ENCODE measurements at places on chromosomes 13 and 19. TPM values are rescaled to one million over a fixed set of nuclear protein-coding genes. Genes with fewer than 3 reads are reported as not detected.

The RNF113B gene
- total RNA-seq, result not detected

The ZNF302 gene
- 37.0 TPM for total RNA-seq

The ATP8A2 gene
- total RNA-seq, result 3.4 TPM

The ARHGAP45 gene
- total RNA-seq, result 1.7 TPM

The SIAH3 gene
- 0.42 TPM for total RNA-seq

DNA sequence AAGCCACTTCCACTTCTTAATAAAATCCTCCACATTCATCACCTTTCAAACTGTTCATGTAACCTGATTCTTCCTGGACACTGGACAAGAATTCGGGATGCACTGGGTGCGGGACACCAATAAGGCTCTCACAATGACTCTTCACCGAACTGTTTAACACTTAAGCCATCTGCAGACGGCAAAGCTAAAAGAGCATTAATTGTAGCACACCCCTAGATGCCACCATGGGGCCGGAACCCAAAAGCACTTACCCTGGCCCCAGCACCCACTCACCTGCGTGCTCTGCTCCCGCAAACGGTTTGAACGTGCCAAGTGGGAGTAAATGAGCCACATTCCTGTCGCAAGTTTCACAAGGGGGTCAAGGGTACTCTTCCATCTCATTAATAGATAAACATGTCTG, 254.3 kb upstream of the PRR20A start:
- no peaks in the 10 kb centered on the region for H3K36me3 ChIP-seq
- no peaks in the 10 kb centered on the region for H3K4me1 ChIP-seq
- H3K4me3 ChIP-seq, result no peak overlapping the region
- DNase-seq, result no peak
- no peaks in the 10 kb centered on the region for H3K27me3 ChIP-seq

DNA sequence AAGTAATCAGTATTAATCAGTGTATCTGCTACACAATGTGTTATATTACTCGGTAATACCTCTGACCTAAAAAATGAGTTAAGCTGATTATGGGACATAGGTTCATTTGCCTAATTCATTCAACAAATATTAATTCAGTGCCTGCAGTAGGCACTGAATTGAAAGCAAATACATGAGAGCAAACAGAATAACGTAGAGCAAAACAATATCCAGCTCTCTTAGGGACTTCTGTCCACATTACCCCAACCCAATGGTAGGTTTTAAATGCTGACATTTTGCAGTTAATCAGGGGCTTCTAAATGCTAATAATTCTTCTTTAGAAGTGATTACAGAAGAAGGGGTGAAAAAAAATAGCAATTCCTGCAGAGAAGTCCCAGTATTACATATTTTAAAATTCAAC, 4.9 kb downstream of the RCBTB2 start:
- no peak overlapping the region for H3K4me3 ChIP-seq
- no peaks in the 10 kb centered on the region for H3K27me3 ChIP-seq
- peaks cover 21% of the 10 kb centered on the region for H3K4me1 ChIP-seq
- no peaks in the 10 kb centered on the region for H3K36me3 ChIP-seq

- no peaks in the 10 kb centered on the region for H3K36me3 ChIP-seq
- H3K4me3 ChIP-seq, result no peak overlapping the region
- H3K27ac ChIP-seq, result no peak overlapping the region
- no peak for DNase-seq
These were observed 78.2 kb downstream of the C13orf42 start for GRCh38 chr13:51032831-51033230.

DNA sequence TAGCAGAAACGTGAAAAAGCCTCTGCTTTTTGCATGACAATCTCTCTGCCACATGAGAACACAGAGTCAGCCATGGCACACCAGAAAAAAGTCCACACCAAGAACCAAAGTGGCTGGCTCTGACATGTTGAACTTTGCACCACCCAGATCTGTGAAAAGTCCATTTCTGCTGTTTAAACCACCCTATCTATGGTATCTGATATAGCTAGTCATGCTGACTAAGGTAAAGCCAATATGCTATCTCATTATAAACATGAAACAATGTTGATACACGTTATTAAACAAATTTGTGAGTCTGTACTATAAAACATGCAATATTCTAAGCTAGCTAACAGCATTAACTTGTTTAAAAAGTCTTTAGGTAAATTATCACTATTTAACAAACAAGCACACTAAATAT, 21.0 kb upstream of the ZNF432 start:
- H3K4me3 ChIP-seq, result no peak overlapping the region
- H3K27me3 ChIP-seq, result no peaks in the 10 kb centered on the region
- no peak overlapping the region for H3K27ac ChIP-seq
- DNase-seq, result no peak
- peaks cover 77% of the 10 kb centered on the region for H3K36me3 ChIP-seq

DNA sequence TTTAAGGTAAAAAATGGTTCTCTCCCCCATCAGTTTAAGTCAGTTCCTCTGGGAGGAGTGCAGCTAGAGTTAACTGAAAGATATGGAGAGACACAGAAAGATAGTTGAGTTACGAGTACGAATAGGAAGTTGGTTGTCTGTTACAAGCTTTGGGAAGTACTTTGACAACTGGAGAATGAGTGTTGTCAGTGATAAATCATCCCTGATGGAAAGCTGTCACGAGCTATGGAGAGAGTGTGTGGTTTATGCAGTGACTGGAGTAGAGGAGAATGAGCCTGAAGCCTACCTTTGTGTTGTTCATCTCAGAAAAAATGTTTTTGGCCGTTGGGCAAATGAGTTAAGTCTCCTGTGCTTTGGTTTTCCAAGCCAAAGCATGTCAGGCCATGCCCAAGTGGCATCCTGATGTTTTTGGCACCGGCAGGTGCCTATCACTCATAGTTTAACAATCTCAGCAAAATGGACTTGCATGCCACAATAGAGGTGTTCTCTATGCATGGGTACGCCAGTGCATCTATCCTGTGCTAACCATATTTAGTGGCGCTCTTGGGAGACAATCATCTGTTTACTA, 350.2 kb downstream of the IRS2 start:
- H3K4me1 ChIP-seq, result peaks cover 15% of the 10 kb centered on the region
- DNase-seq, result no peak
- no peak overlapping the region for H3K27ac ChIP-seq
- H3K4me3 ChIP-seq, result no peak overlapping the region
- no peaks in the 10 kb centered on the region for H3K27me3 ChIP-seq

DNA sequence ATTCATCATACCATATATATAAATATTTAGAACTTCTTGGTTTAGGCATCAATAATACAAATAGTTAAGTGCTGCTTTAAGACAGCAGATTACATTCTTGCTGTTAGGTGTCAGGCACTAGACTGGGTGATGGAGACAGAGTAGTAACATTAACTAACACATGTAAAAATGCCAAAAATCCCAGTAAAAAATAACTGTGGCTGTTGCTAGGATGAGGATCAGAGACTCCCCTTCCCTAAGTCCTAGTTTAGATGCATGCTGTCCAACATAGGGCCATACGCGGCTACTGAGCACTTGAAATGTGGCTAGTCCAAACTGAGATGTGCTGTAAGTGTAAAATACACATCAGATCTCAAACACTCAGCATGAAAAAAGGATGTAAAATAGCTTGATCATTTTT, 94.7 kb downstream of the CDADC1 start:
- no peak overlapping the region for H3K27ac ChIP-seq
- H3K4me1 ChIP-seq, result peaks cover under 1% of the 10 kb centered on the region
- no peaks in the 10 kb centered on the region for H3K27me3 ChIP-seq
- H3K4me3 ChIP-seq, result no peak overlapping the region

DNA sequence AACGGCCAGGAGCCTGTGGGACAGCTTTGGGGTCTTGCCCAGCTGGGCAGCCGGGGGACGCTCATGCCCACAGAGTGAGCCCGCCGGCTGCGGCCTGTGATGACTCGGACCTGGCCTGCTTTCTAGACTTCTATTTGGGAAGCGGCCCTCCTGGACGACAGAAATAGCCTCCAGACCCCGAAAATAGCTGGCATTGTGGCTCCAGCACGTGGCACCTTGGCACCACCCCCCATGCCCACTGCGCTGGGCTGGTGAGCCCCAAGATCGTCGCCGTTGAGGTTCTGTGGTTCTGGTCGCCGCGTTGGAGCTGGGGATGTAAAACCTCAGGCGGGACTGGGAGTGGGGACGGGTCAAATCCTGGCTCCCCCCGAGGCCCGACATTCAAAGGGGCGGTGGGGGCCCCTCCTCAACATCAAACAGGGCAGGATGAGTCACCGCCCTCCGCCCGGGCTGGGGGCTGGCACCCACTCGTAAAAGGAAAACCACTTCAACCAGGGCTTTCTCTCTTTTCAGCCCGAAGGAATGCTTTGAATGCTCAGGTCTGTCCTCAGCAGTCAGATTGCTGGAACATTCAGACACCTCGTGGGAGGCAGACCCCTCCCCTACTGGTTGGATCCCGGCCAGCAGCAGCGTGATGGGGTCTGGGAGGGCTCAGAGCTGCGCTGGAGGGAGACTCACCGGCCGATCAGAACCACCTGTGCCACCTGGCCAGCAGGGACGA, 42.1 kb downstream of the GADD45B start:
- DNase-seq, result no peak
- peaks cover 7% of the 10 kb centered on the region for H3K4me1 ChIP-seq
- no peak overlapping the region for H3K4me3 ChIP-seq
- no peaks in the 10 kb centered on the region for H3K27me3 ChIP-seq
- no peak overlapping the region for H3K27ac ChIP-seq
- peaks cover 2% of the 10 kb centered on the region for H3K36me3 ChIP-seq

GRCh38 chr13:112875627-112876026, 93.4 kb upstream of the MCF2L start:
- peaks cover 7% of the 10 kb centered on the region for H3K4me1 ChIP-seq
- DNase-seq, result no peak
- no peaks in the 10 kb centered on the region for H3K27me3 ChIP-seq
- peaks cover 4% of the 10 kb centered on the region for H3K36me3 ChIP-seq

DNA sequence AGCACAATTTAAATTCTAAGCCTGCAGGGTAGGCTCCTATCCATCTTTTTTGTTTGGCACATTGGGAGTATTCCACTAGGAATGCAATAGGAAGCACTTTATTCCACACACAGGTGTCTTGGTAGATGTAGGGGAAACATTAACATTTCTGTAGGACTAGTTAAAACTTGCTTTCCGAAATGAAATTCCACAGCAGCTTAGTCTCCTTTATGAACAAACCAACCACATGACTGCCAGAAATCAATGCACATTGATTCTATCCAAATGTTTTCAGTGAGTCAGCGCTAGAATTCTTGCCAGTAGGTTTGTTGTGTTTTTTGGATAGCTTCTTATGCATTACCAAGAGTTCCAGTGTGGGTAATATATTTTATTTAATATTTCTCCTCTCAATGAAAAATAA, 207.9 kb upstream of the CSNK1A1L start:
- no peaks in the 10 kb centered on the region for H3K4me1 ChIP-seq
- DNase-seq, result no peak
- peaks cover 6% of the 10 kb centered on the region for H3K36me3 ChIP-seq

DNA sequence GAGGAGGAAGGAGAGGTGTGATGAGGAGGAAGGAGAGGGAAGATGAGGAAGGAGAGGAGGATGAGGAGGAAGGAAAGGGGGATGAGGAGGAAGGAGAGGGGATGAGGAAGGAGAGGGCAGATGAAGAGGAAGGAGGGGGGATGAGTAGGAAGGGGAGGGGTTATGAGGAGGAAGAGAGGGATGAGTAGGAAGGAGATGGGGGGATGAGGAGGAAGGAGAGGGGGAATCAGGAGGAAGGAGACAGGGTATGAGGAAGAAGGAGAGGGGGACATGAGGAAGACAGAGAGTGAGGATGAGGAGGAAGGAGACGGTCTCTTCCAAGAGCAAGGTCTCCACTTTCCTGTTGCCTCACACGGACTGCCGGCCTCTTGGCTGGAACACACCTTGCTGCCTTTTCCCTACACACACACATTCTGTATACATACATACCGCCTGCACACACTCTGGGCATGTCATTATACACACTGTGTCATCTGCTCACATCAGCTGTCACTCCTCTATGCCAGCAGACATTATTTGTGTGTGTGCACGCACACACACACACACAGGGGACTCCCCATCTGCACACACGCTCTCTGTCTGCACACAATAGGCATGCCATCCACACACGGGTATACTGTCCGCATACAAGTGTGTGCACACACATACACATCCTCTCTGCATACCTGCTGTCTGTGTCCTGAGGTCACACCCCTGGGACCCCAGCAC, 11.1 kb upstream of the VSTM2B start:
- no peak overlapping the region for H3K4me3 ChIP-seq
- no peak overlapping the region for H3K27ac ChIP-seq
- H3K4me1 ChIP-seq, result no peaks in the 10 kb centered on the region
- H3K36me3 ChIP-seq, result no peaks in the 10 kb centered on the region
- DNase-seq, result no peak

DNA sequence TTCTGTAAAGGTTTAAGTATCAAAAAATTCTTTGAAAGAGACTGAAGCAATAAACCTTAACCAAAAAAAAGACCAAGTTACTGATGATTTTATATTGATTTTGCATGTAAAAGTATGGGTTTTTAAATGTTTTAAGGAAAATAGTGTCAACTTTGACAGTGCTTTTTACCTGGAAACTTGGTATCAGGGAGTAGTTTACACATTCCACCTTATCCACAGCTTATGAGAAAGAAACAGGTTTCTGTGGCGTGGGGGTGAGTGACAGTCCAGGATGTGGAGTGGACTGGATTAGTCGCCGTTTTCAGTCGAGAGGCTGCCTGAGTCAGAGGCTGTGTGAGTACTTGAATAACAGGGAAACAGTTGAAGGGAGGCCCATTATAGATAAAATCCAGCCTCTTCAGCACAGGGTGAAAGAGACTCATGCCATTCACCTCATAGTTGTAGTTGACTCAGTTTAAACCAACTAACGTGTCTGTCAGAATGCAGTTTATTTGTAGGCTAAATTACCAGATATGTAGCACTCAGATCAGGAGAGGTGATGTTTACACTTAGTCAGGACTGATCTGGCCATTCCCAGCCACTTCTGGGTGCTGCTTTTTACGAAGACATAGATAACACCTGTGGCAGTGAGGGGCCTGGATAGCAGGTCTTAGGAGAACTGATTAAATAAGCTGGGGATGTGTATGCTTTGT, 595 bp upstream of the GPR183 start:
- no peak for DNase-seq
- H3K27ac ChIP-seq, result no peak overlapping the region
- peaks cover 9% of the 10 kb centered on the region for H3K36me3 ChIP-seq
- H3K27me3 ChIP-seq, result no peaks in the 10 kb centered on the region
- peaks cover 31% of the 10 kb centered on the region for H3K4me1 ChIP-seq

GRCh38 chr13:113041293-113041690, 64.3 kb upstream of the F7 start:
- no peak for DNase-seq
- no peak overlapping the region for H3K4me3 ChIP-seq
- H3K27me3 ChIP-seq, result no peaks in the 10 kb centered on the region
- H3K36me3 ChIP-seq, result peaks cover 20% of the 10 kb centered on the region
- H3K4me1 ChIP-seq, result no peaks in the 10 kb centered on the region
